ENCODE measurements at places on chromosomes 7 and 10. TPM values are rescaled to one million over a fixed set of nuclear protein-coding genes. Genes with fewer than 3 reads are reported as not detected.

GRCh38 chr7:27185013-27185853 is at the start of gene HOXA11:
HOXA11 (minus strand) TSS chr7:27185232; CDS start chr7:27185144, 88 bp downstream.
- no peak for DNase-seq

DNA sequence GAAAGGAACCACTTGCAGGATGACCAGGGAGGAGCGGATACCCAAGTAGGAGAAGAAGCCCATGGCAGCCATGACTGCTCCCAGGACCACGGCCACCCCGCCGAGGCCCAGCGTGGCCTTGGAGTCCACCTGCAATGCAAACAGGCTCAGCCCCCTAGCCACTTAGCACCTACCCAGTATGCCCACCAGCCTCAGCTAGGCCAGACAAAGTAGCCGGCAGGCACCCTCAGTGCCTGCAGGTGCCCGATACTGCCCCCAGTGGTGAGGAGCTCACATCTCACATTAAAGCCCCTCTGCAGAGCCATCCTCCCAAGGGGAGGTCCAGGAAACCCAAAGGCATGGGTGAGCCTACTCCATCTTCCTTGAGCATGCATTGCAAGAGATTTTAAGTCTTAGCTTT is 6.6 kb downstream of the NPC1L1 start:
- DNase-seq = peak; percentile 63

GRCh38 chr7:151727579-151728285 is 149.2 kb downstream of the PRKAG2 start:
- peak; percentile 77 for DNase-seq

- DNase-seq = no peak
These were observed 442.0 kb downstream of the MDFIC start for GRCh38 chr7:115363916-115364315.

DNA sequence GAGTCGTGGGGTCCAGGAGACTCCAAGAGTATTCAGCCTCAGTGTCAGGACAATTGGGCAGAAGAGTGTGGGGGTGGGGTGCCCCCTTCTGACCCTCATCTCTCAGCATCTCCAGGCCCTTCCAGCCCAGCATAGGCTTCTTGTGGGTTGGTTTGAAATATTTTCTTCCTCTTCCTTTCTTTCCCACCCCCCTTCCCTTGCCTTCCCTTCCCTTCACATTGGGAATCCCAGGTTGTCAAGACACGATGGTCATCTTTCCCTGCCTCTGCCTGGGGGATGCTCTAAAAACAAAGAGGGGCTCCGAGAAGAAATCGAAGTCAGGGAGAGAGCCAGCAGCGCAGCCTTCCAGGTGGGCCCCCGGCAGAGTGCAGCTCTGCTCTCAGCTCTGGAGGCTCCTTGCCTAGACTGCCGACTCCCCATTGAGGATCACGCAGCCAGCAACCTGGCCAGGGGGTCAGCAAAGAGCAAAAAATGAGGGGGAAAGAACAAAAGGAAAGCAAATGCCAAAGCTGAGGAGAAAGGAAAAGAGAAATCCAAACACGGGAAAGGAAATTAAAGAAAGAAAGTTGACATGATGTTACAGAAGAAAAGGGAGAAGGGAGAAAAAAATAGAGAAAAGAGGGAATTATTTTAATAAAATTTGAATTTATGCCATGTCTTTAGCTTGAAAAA is 1.5 kb downstream of the PAX2 start:
- DNase-seq = no peak

DNA sequence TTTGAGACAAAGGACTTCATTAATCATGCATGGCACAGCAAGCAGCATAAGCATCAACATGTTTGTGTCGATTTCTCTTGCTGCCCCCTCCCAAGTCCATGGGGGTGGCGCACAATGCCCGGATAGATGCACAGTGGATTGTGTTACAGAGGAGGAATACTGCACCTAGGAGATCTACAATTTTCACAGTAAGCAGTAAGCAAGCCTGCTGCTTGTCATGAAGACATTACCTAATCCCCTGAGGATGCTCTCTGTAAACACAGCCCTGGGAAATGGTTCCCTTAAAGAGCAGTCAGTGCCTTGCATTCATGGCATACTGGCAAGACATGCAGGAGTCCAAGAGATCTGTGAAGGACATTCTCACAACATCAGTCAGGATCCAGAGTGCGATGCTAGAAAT is 137.7 kb downstream of the ETV1 start:
- no peak for DNase-seq

- no peak for DNase-seq
These were observed 31.6 kb downstream of the ABCB5 start for GRCh38 chr7:20647036-20647435.

- DNase-seq = no peak
These were observed 516.7 kb downstream of the ADRA2A start for GRCh38 chr10:111593578-111593977.

DNA sequence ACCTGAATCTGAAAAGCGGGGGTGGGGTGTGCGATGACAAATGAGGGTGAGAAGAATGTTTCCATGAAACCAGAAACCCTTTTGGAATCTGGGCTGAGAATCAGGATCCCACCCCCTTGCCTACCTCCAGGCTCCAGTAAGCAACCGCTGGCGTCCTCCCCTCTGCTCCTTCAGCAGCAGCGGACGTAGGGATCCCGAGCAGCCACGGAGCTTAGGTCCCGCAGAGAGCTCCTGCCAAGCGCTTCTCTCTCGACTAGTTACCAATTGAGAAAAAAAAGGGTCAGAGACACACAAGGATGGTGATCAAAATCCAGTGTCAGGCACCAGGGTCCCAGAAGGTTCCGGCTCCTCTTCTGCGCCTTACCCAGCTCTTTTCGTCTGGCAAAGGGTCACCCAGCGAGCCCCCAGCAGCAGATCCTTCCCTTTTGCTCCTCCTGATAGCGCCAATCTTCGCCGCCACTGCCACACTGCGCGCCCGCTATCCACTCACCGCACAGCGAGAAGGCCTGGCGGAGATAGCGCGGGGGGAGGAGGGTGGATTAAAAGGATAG is 733.5 kb downstream of the ZWINT start:
- DNase-seq = no peak

DNA sequence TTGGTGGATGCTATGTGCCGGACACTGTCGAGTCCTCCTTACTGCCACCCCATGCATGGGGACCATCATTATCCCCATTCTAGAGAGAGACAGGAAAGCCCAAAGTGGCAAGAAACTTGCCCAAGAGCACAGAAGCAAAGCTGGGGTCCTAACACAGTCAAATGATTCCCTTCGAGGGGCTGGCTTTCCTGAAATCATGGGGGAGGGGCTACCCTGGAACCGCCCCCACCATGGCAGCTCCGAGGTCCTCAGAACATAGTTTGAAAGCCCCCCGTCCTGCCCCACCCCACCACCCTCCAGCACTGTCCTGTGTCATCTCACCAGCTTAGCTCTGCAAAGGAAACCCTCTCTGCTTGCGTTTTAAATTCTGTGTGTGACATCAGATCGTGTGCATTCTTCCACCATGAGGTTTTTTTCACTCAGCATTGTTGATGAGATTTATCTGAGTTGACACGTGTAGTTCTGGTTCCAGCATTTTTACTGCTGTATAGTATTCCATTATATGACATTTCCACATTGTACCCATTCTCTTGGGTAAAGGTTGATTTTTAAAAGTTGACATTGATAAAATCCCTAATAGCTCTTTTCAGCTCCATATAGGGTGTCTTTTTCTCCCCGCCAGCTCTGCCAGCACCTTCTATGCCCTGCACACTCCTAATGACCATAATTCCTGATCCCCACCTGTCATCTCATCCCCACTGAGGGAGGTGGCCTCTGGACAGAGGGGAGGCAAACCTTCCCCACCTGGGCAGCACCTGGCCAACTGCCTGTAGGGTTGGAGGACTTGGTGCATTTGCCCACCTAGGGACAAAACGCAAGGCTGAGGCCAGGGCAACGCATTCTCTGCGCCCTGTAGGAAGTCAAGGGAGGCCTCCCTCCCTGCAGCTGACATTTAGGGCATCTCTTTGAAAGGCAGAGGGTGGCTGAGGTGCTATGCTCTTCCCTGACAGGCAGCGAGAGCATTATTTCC is 100.2 kb upstream of the GPR26 start:
- DNase-seq = no peak

- DNase-seq = no peak
These were observed 115.4 kb downstream of the ZMIZ1 start for GRCh38 chr10:79184145-79184625.

Gene AQP1
- 0.10 TPM for total RNA-seq

Gene CCAR1
- total RNA-seq = 112 TPM

Gene REEP3
- 17.4 TPM for total RNA-seq

Gene CLCN1
- total RNA-seq = not detected

Gene SPDYE2
- total RNA-seq = not detected

All from activated naive CD8-positive, alpha-beta T cell treated with anti-CD3 and anti-CD28 coated beads for 36 hours (primary cell).